ENCODE measurements at places on chromosomes 1 and 21.
A peak's percentile ranks its signal among the peaks of the same experiment; 100 is the strongest.

DNA sequence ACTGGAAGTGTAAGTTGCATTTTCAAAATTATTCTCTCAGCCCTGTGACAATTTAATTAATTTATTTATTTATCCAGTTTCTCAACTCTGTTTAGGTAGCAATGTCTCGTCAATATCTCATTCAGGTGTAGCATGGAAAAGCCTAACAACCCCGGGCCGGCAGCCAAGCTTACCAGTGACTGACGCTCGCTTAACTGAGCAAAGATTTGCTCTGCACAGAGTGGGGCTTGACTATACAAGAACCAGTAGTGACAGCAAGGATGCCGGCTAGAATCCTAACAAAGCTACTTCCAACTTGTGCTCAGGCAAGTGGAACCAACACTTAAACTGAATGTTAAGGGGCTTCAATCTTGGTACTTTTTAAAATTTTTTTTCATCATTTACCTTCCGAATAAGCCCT, 80.9 kb upstream of the ESRRG start:
- DNase-seq = no peak

- DNase-seq = no peak
Measured at GRCh38 chr1:30305519-30305918, 417.9 kb downstream of the MATN1 start.

GRCh38 chr21:33149181-33149580, 79.2 kb downstream of the OLIG1 start:
- no peak for DNase-seq

DNA sequence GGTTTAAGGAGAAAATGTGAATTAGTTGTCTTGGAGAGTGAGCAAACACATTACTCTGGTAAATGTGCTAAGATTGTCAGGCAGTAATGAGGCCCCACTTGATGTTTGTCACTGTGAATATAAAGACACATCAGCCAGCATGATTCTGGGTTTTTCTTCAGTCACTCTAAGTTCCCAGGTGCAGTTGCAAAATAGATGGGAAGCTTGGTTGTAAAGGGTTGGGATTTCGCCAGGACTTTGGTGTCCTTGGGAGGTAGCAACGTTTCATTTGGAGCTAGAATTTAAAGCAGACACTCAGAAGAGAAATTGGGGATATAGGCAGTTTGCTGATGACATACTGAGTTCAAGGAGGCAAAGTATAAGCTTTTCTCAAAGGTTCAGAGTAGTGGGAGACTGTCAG, 154.3 kb downstream of the MAST2 start:
- DNase-seq = no peak

GRCh38 chr1:64692911-64693310, 52.0 kb upstream of the RAVER2 start:
- no peak for DNase-seq

- DNase-seq = no peak
Measured at GRCh38 chr1:110176299-110176956, 26.1 kb downstream of the SLC6A17 start.

GRCh38 chr1:76989976-76990375, 122.7 kb downstream of the ST6GALNAC5 start:
- DNase-seq = no peak

DNA sequence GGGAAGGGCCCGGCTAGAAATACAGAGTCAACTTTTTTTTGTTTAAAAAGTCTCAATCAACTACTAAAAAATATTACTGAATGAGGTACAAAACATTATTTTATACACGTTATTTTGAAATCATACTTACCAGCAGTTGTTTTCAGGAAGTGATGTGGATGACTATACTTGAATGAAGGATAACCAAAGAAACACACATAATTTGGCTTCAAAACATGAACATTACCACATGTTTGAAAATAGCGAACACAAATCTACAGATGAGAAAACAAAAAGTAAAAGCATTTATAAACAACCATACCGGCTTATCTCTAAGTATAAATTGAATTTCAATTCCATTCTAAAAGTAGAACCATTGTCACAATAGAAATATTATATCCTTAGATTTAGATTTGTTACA, 9.0 kb downstream of the DBT start:
- DNase-seq = no peak

- no peak for DNase-seq
Measured at GRCh38 chr1:27686223-27686990, 14.4 kb upstream of the IFI6 start.

- DNase-seq = no peak
Measured at GRCh38 chr1:77829851-77830250, 50.4 kb downstream of the MIGA1 start.

- no peak for DNase-seq
Measured at GRCh38 chr1:10070206-10070605, 37.4 kb downstream of the UBE4B start.

GRCh38 chr21:27569831-27570230, 602.9 kb upstream of the ADAMTS5 start:
- no peak for DNase-seq

DNA sequence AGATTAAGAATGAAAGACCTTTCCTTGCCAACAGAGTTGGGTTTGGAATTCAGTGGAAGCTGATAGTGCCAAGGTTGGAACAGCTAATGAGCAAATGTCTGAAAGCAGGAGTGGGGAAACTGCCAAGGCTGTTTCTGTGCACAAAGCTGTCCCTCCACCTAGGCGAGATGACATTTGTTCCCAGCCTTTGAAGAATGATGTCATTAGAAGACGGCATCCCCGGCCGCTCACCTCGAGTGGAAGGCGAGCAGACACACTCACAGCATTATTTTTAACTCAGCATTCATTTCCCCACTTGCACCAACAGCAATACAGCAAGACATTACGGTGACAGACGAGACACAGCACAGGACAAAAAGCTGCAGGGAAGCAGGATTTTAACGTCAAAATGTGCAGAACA, 463.9 kb downstream of the PCP4 start:
- DNase-seq = no peak

DNA sequence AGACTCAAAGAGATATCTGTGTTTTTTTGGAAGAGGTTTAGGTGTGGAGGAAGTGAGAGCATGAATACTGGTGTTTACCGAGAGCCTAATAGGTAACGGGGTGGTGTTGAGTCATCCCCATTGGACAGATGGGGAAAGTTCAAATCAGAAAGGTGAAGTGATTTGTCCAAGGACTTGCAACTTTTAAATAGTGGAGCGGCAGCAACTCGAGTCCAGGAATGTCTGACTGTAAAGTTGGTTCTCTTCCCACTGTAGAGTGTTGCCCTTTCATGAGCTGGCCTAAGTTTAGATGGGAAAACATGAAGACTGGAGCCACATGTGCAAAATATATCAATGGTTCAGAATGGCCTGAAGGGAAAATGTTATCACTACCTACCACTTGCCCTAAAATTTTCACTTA, 125.7 kb downstream of the LYPLAL1 start:
- DNase-seq = no peak

- DNase-seq = no peak
Measured at GRCh38 chr1:24411963-24412362, 1.6 kb downstream of the STPG1 start.

DNA sequence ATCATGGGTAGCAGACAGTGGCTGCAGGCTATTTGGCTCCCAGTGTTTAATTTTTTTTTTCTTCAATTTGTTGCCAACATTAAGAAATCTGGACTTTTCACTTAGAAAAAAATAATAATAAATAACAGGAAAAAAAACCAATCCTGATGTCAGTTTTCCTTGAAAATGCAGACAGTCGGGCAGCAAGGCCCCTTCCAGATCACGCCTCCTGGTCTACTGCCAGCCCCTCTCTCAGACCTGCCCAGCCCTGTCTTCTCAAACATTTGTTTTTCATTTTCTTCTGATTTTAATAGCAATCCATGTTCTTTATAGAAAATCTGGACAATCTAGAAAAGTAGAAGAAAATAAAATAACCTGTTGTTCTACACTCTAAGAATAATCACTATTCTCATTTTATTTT, 15.5 kb downstream of the IFNGR2 start:
- DNase-seq = no peak

DNA sequence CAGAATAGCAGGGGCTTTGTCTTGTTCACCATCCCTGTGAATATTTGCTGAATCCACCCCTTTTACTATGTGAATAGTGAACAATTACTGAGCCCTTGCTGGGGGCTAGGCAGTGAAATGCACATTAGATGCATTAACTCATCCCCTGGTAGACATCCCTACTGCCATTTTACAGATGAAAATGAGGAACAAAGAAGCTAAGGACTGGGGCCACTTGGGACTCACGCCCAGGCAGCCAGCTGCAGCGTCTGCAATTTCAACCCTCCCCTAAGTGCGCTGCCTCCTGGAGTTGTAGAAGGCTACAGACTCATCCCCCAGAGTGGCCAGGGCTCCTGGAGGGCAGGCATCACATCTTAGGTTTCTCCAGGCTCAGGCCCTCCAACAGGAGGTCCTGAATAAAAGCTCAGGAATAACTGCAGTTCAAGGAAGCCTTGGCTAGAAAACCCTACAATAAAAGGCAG, 31.6 kb downstream of the CAPZB start:
- no peak for DNase-seq

DNA sequence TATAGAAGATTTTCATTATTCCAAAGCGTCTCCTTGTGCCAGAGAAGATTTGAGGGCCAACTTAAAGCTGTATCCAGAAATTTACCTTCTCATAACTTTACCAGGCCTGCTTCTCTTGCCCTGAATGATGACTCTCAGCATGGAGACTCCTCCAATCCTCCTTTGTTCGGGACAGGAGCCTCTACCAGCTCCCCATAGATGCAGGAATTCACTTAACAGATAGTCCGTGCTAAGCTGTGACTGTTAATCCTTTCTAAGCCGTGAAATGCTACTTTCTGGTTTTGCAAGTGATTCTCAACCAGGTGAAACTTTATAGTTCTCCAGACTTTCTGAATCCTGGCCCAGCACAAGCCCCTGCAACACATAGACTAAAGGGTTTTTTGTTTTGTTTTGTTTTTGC, 31.8 kb upstream of the KCND3 start:
- DNase-seq = no peak

GRCh38 chr1:9247894-9248293, 13.3 kb downstream of the H6PD start:
- DNase-seq = peak; percentile 92

DNA sequence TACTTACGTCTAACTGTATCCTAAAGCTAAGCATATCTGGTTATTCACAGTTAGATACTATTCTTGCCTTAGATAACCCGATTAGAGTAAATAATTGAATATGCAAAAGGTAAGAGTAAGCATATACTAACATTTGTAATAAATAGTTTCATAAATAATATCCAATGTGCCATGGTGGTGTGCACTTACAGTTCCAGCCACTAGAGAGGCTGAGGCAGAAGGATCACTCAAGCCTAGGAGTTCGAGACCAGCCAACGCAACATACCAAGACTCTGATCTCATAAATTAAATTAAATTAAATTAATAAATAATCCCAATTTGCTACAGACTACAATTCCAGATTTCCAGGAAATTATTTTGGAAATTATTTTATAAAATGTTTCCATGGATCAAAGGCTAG, 12.2 kb downstream of the ARID4B start:
- no peak for DNase-seq

GRCh38 chr1:59412718-59413326, 115.9 kb downstream of the FGGY start:
- no peak for DNase-seq

- no peak for DNase-seq
Measured at GRCh38 chr1:26542771-26543451, 13.3 kb downstream of the RPS6KA1 start.

DNA sequence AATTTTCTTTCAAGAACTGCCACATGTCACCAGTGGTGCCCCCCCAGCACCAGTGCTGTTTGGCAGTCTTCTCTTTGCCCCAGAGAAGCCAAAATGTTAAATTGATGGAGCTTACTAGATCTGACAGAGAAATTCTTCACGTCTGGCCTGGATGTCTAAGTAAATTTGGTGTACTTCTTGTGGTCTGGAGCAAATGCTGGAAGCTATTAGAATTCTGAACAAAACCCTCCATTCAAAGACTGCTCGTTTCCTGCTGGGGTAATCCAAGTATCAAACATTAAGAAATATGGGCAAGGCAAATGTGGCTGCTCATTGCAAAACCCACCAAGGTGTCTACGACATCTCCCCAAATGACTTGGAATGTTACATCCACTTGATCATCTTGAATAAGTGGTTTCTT, 92.3 kb downstream of the ROR1 start:
- no peak for DNase-seq

- no peak for DNase-seq
Measured at GRCh38 chr21:34667761-34668160, 1.0 kb upstream of the CLIC6 start.

DNA sequence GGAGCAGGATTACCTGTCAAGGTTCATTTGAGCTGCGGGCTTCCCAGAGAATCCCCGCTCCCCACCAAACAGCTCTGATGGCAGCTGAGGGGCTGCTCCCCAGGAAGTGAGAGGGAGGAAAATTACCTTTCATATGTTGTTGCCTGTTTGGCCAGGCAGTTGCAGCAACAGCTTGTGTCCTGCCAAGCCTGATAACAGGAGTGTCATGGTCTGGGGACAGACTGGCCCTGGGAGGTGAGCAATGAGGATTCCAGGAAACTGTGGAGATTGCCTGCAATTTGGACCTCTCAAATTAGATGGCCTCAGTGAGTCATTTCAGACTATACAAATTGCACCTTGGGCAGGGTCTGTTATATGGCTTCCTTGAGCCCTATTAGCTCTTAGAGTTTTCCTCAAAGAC, 189.3 kb downstream of the PTPRU start:
- no peak for DNase-seq

- no peak for DNase-seq
Measured at GRCh38 chr1:24536391-24536840, 19.5 kb upstream of the NCMAP start.

DNA sequence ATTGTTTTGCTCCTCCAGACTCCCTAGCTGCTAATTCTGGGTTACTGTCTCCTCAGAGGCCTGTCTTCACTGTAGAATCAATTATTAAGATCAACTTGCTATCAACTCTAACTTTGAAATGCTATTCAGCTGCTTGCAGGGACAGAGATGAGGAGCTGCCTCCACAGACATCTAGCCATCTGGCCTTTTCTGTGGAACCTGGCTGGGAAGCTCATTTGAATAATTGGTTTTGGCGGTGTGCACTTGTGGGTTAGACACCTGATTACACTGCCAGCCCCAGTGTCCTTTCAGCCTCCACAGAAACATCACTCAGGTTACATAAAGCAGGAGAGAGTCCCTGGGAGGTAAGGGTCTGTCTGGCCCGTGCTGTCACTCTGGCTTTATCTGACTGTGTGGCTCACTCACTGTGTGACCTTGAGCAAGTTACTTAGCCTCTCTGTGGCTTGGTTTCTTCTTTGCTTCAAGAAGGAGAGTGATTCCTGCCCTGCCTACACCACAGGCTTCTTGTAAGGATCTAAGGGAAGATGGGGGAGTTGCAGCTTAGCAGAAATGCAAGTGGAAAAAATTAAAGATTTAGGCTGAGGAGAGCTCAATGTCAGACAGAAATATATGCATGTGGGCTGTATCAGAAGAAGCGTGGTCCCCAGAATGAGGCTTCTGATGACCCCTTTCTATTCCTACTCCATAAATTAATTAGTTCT, 131.6 kb downstream of the BEND5 start:
- DNase-seq = no peak

- DNase-seq = no peak
Measured at GRCh38 chr1:61647142-61647541, 77.8 kb downstream of the TM2D1 start.

DNA sequence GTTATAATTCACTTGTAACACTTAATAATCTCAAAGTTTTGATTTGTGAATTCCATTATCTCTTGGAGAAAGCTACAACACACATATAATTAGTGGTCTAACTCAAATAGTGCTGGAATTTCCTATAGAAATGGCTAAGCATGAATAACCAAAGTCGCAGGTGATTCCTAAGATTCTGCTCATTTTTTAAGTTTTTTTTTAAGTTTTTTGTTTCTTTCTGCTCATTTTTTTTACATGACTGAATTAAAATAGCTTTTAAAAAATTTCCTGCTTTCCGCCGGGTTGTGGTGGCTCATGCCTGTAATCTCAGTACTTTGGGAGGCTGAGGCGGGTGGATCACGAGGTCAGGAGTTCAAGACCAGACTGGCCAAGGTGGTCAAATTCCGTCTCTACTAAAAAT, 90.4 kb downstream of the APP start:
- no peak for DNase-seq
